ENCODE measurements at places on chromosomes 7 and 10. TPM values are rescaled to one million over a fixed set of nuclear protein-coding genes. Genes with fewer than 3 reads are reported as not detected.
A peak's percentile ranks its signal among the peaks of the same experiment; 100 is the strongest.

Gene HOXA11
- not detected for polyA plus RNA-seq

Gene RAPGEF5
- polyA plus RNA-seq: 21.9 TPM

GRCh38 chr7:37284805-37285231, 163.8 kb downstream of the ELMO1 start:
- peak; percentile 78 for DNase-seq

- no peak for DNase-seq
These were observed 970.1 kb upstream of the ZNF722 start for GRCh38 chr7:63028376-63029206.

DNA sequence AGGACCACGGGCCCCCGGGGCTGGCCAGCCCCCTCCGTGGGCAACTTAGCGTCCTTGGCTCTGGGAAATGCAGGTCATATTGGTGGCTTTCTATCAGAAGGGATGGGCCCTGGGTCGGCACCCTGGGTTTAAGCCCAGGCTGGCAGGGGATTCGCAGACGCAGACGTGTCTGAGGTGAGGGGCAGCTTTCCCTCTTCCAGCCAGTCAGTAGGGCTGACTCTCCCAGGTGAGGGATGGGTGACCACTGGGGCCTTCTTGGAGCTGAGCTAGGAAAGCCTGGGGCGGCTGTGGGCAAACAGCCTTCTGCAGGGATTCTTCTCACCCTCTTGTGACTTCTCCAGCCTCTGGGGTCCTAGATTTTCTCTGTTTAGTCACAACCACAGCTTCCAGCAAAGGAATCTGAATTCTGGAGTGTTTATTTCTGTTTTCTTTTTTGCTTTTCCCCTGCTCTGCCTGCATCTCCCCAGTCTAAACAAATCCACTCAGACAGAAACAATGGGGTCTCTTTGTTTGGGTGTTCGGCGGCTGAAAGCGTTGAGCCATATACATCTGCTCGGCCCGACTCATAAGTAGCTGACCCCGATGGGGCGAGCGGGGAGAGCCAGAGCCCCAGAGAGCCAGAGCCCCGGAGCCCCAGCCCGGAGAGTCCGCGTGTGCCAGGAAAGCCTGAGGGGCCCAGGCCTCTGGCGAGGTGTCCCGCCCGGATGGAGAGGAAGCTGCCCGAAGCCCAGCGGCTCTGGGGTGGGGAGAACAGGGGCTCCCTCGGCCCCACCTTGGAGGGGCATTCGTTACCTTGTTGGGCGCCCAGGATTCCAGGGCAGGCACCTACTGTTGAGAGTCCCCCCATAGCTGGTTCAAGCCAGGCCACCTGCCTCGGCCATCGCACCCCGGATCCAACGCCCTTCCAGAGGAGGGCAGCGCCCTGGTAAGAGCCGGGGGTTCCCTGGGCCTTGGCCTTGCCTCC, 2.0 kb downstream of the MNX1 start:
- no peak for DNase-seq
